Pancreas (tissue), 10 donors: ENCODE measurements at places on chromosomes 5 and 9. TPM values are rescaled to one million over a fixed set of nuclear protein-coding genes. Genes with fewer than 3 reads are reported as not detected.

SOX30 gene
- total RNA-seq, result not detected

TSLP gene
- 0.12 TPM for total RNA-seq

PPIC gene
- total RNA-seq, result 14.9 TPM

PTCH1 gene
- total RNA-seq, result 16.3 TPM

RORB gene
- 0.05 TPM for total RNA-seq

NR4A3 gene
- total RNA-seq, result 1.1 TPM

OR5C1 gene
- not detected for total RNA-seq

SPEF2 gene
- 8.3 TPM for total RNA-seq

INSL4 gene
- not detected for total RNA-seq

EDIL3 gene
- 4.2 TPM for total RNA-seq

CDH6 gene
- total RNA-seq, result 9.2 TPM

ALDH1A1 gene
- 179 TPM for total RNA-seq

SHISAL2B gene
- 2.0 TPM for total RNA-seq

HEMGN gene
- 0.09 TPM for total RNA-seq
